ENCODE measurements at places on chromosomes 2 and 18.

DNA sequence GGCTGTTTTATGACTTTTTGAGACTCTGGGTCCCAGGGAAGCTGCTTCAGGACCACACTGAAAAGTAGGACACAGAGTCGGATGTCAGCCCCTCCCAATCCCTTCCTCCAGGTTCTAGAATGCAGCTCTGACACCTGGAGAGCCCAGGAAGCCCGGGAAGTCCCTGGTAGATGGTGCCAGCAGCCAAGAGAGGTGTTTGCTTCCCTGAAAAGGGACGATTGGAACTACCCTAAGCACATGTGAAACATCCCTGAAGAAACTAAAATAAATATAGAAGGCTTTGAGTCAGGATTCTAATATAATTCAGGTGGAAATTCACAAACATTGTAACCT, 163.2 kb upstream of the CYRIA start:
- DNase-seq: no peak

DNA sequence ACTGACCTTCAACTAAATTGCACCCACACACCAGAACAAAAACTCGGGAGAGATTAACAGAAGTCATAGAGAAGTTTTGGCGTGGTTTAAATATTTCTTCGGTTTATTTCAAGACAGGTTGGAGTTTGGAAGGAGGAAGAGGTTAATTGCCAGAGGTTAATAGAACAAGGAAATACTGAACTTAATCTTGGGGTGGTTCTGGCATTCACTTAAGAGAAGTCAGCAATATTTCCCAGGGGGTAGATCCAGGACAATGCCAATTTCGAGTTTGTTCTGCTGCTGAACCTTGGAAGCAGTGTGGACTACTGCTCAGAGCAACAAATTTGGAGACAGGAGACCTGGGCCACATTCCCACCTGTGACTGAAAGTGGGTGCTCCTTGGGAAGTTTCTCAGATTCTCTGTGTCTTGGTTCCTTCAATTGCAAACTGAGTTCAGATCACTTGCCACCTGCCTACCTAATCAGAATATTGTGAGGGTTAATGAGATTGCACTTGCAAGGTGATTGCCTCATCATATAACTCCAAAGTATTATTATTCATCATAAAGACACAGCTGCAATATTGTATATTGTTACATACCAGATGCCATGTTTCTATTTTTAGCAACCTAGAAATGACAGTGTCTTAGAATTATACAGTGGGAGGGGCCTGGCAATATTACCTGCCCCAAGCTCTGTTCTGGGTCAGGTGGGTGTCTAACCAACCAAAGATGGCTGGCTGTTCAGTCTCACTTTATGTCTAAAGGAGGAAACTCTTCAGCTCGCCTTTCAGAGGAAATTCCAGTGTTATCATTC, 217.4 kb downstream of the CDCA7 start:
- no peak for DNase-seq

DNA sequence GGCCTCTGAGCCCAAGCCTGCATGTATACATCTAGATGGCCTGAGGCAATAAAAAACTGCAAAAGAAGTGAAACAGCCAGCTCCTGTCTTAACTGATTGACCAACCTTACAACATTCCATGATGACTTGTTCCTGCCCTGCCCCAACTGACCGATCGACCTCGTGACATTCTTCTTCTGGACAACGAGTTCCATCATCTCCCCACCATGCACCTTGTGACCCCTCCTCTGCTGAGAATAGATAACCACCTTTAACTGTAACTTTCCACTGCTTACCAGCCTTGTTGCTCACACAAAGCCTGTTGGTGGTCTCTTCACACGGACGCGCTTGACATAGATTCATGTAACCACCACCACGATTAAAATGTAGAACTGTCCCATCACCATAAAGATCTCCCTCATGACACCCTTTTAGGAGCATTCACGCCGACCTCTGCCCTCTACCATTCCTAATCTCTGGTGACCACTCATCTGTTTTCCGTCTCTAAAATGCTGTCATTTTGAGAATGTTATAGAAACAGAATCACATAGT, 120.1 kb upstream of the REV1 start:
- DNase-seq: no peak

DNA sequence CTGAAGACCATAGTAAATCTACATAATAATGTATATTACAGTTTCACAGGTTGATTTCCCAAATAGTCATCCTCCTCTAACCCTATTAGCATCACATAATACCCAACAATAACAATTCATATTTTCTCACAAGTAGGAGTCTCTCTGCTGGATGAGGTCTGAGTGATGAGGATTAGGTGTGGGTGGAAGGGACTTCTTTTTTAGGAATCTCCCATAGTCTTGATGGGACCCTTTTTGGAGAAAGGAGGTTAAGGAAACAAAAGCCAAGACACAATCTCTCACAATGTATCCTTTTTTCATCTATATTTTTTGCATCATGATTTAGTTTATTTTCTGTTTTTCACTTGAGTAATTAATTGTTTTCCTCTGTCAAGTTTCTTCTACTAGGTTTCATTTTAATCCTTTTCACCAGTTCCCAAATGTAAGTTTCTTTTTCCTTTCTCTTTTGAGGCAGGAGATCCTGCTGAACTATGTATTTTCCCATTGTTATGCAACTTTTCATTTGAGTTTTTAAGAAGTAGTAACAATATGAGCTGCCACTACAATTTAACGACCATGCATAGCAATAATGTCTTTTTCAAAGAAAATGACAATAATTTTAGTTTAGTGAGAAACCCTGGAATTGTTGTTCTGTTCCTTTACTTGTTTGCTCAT, 2.5 kb upstream of the IFIH1 start:
- no peak for DNase-seq

DNA sequence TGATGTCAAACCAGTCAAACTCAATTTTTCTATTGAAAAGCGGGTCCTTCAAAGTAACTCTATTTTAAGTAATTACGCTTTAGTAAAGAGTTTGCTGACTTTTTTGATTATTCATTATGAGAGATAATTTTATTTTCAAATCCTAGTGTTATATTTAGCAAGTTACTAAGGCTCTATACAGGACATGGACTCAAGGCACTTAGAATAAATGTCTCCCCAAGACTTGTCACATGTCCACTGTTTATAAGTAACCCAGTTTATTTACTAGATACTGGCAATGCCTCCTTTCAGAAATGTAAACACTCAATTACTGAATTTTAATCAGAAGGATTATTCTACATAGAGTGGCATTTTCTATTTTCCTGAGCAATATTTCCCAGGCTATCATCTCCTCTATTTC, 638.1 kb downstream of the ERBB4 start:
- no peak for DNase-seq

GRCh38 chr2:216690456-216690852, 4.9 kb downstream of the IGFBP5 start:
- DNase-seq: no peak

GRCh38 chr2:65388051-65388531, 44.3 kb downstream of the SPRED2 start:
- DNase-seq: no peak

GRCh38 chr2:19810637-19811036, 91.1 kb downstream of the TTC32 start:
- DNase-seq: no peak

GRCh38 chr18:57150081-57150480, 3.2 kb downstream of the BOD1L2 start:
- no peak for DNase-seq

- DNase-seq: no peak
Measured at GRCh38 chr2:143577489-143577888, 448.3 kb downstream of the ARHGAP15 start.

DNA sequence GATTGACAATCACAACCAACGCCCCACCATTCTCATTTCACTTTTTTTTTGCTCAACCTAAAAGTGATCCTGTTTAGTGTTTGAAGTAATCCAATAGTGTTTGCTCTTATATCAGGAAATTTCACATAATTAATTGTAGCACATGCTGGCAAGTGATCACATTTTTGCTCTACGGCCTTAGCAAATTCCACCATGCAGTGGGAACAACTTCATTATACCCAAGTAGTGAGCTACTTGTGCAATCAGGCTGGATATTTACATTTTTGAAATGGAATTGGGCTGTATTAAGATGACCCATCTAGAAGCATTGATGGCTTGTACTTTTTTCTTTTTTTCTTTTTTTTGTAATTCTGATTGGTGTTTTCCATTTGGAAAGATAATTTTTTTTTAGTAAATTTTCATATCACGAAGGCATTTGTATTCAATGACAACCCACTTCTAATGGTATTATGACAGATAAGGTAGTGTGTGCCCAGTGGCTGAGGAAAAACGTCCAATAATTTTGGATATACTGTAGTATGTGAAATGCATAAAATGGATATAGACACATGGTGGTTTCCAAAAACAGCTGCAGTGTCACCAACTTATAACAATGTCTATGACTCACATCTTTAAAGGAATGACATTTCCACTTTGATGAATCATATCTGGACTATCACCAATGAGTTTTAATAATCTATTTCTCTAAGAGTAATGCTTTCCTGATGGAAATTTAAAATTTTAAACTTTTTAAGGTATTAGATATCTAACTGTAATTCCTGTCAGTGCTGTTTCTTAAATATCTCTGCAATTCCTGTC, 130.6 kb downstream of the COL6A3 start:
- no peak for DNase-seq

DNA sequence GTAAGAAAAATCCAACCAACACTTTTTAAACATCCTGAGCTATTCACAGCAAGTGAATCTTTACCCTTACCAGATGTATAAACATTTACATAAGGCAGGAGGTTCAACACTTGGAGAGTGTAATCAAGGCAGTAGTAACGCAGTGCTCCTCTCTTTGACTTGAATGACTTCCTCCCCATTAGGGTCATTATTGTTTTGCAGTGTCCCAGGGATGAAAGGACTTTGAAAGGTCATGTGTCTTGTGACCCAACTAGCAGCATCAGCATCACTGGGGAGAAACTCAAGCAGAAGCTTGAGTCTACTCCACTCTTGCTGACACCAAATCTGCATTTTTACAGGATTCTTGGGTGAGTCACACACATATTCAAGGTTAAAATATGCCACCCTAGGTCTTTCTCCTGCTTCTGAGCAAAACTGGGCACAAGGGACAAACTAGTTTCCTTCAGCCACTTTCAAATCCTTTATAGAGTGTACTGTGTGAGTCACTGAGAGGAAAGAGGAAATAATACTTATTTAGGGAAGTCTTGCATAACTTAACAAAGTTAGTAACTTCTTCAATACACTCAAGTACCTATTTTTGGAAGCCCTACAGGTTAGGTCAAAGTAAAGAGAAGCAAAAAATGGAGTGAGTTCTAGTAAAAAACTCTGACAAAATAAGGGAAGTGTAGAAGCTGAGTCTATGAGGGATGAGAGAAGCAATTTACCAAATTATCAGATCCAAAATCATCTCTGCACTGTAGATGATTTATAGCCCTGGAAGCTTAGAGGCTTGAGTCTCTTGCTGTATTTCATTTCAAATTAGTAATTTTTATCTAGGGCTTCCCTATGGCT, 51.0 kb upstream of the EML4 start:
- no peak for DNase-seq
